NCI-H1694 (cell line): ENCODE measurements at places on chromosomes 12 and 14.

- no peak for DNase-seq
These were observed 28.1 kb downstream of the TNFAIP2 start for GRCh38 chr14:103151270-103151945.

DNA sequence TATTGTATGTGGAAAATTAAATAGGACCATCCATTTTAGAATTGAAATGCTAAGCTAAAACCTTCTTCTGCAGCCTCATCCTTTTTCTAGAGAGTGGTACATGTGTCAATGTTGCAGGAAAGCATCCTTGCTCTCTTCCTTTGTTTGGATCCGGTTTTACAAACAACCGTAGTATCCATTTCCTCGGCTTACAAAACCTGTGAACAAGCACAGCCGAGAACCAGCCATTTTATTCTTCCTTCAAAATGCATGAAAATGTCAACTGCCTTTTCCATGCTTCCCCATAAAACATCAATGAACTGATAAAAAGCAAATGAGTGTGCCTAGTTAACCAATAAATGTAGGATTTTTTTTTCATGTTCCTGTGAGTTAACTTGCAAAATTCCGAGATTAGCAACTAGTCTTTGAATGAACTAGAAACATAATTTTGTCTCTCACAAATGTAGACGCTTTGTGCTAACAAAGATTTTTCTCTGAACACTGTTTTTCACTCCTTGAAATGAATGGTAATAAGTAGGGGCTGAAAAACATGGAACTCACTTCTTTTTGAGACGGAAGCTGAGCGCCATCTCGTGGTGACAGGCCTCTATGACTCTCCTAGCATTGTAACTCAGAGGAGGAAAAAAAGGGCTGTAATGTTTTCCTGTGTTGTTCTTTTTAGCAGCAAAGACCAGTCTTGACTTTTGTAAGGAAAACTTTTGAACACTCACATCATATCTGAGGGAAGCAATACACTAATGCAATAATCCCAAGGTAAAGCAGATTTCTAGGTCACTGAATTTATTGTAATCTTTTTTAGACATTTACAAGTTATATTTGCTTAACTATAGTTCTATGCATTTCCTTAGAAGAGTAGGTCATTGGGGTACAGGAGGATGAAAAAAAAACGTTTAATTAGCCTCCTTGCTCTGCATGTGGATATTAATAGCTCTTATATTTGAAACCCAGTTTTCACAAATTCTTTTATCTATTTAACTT, 157.4 kb upstream of the FOXG1 start:
- peak; percentile 71 for DNase-seq

- DNase-seq: no peak
These were observed 394.9 kb downstream of the BCL11B start for GRCh38 chr14:98877065-98877464.

- DNase-seq: no peak
These were observed 35.6 kb downstream of the KRT76 start for GRCh38 chr12:52741375-52742195.

GRCh38 chr12:100901266-100901665, 106.7 kb downstream of the ANO4 start:
- DNase-seq: no peak

DNA sequence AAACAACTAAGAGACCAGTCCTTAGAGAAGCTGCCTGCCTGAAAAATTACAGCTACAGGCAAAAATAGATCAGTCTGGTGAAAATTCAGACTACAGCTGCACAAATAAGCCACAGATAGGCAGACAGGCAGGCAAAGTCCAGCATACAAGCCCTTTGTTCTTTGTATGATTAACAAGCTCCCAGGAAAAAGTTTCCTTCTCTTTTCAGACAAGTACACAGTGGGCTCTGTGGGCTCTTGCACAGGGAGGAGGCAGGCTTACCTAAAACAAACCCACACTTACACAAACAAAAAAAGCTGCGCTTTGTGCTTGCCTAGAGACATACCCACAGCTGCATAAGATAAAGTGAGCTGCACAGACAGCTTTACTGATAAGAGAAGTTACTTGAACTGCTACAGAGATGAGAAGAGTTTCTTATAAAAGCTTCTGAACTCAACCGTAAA, 7.7 kb downstream of the OR6C68 start:
- no peak for DNase-seq

DNA sequence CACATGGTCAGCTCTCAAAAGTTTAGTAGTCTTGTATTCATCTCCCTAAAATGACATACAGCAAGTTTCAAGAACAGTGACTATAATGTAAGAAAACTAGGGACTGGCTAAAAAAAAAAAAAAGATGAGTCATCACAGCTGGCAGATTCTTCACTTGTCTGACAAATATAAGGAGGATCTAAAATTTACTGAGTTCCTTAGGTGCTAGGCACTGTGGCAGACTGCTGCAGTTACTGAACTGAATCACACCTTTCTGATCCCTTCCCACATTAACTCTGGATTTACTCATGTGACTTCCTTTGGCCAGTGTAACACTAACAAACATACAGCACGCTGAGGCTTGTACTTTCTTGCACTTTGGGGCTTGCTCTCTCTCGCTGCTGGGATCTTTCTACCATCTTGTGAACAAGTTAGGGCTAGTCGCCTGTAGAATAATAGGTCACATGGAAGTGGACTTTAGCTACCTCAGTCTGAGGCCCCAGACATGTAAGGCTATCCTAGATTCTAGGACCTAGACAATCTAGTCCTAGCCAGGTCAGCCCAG, 32.1 kb downstream of the BAZ1A start:
- DNase-seq: no peak

DNA sequence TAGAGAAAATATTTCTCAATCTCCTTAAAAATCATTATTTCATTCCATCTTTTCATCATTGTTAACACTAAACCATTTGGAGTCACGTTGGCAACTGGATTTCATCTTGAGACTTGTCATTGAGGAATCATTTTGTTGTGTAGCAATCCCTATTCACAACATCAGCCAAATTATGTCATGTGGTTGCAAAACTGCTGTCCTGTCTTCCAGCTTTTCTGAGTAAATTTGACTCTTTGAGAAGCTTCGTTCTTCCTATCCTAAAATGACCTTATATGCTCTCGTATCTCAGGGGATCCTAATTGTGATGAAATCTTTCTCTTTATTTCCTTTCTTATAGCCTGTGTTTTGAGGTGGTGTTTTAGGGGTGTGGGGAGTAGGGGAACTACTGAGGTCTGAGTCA, 30.6 kb upstream of the KICS2 start:
- DNase-seq: no peak

DNA sequence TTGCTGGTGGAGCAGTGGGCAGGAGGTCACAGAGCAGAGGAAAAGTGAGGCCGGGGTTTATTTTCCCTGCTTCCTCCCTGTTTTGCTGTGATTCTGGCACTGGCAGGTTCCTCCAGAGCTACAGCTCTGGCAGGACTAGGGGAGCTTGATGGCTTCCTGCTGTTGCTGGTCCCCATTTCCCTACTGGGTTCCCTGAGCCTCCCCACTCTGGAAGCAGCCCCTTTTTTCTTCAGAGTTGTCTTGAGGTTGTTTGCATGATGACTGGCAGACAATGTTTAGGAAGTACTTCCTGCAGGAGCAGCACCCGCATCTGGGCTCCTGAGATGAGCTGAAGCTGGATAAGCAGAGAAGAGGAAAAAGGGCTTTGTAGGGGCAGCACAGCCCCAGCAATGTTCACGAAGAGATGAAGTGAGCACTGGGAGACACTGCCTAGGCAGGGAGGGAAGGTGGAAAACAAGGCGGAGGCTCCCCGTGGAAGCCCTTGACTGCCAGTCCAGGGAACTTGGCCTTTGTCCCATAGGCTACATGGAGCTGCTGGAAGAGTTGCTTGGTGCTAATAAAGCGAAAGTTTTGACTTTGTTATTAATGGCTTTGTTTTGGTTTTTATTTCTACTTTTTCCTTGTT, 126.9 kb downstream of the SLC38A6 start:
- no peak for DNase-seq
